ENCODE measurements at places on chromosomes 7 and 10.

DNA sequence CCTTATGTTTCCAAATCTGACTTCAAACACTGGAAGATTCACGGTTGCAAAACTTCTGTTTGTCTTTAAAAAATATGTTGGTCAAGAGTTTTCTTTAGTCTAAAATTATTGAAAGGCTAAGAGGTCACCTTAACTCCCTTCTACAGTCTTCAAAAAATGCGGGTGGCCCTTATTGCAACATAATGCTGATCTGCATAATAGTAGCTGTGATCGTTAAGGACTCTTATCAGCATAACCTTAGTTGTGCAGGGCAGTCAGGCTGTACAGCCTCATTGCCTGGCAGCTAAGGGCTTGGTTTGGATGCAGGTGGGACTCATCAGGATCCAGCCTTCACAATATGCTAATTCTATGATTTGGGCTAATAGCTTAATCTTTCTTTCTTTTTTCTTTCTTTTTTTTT lies 15.0 kb downstream of the KIAA1217 start:
- no peak for DNase-seq

GRCh38 chr10:10222304-10222841 lies 795.3 kb upstream of the CELF2 start:
- DNase-seq, result no peak

DNA sequence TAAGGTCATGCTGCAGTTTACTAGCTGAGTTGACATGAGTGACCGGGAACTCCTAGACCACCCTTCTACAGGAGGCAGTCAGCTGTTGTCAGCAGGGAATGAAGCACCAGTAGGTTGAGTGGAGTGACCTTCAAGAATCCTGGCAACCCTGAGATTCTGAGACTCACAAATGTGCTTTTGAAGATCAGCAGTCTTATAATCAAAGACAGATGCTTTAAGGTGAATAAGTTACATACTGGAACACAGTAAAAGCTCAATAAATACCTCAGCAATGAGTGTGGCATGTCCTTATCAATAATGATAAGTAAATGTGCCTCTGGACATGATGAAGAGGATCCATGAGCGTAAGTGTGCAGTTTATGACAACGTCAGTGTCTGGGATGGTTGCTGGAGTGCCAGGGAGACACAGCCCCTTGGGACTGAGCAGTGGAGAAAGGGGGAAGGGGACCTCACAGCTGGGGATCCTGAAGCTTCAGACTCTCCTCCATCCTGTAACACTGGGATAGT lies 11.9 kb upstream of the OR6V1 start:
- no peak for DNase-seq

DNA sequence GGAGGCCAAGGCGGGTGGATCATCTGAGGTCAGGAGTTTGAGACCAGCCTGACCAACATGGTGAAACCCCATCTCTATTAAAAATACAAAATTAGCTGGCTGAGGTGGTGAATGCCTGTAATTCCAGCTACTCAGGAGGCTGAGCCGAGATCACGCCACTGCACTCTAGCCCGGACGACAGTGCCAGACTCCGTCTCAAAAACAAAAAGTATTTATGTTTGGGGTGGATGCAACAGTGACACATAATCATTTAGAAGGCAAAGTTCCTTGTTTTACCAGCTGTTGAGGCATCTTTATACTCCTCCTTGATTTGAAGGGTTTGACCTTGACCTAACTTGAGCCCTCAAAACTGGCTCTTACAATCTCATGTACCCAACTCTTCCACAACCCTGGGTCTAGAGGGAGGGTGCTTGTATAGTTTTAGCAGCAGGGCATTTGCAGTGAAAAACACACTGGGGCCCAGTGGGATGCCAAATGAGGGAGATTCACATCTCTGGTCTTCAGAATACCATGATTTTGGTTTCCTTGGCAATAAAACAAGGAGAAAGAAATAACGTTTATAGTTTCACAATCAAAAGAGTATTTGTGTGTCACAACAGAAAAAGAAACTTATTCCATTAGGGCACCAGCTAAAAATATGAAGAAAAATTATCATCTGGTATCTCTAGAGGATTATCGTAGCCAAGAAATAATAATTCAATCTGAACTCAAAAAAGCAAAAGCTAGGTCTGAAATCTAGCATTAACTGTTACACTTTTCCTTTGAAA lies 14.2 kb upstream of the TMEM254 start:
- DNase-seq, result no peak

GRCh38 chr10:2798336-2799022 lies 268.9 kb upstream of the PFKP start:
- no peak for DNase-seq

DNA sequence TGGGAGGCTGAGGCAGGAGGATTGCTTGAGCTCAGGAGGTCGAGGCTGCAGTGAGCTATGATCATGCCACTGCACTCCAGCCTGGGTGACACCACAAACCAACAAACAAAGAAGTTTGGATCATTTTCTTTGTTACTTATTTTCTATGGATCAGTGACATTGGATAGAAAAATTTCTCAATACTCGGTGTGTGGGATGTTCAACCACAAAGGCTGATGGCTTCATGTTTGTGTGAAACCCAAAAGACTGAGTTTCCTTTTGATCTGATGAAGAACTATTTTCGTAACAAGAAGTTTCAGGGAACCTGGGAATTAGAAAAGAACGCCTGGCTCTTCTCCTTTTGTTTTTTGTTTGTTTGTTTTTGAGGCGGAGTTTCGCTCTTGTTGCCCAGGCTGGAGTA lies 104.0 kb downstream of the HOXA1 start:
- no peak for DNase-seq

DNA sequence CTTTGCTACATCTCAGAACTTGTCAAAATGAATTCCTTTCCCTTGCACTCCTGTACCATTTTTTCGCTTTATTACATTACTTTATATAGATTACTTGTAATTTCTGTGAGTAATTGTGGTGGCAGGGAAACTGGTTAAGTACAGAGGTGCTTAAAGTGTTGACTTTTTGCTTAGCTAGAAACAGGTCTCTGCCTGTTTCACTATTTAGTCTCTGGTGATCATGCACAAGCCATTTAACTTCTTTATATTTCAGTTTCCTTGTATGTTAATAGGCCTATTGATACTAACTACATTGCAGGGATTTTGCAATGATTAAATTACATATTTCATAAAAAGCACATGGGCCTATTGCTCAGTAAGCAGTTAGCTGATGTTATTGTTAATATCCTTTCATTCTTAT lies 233.8 kb downstream of the PRKG1 start:
- DNase-seq, result no peak

GRCh38 chr7:19390795-19391194 lies 245.6 kb upstream of the FERD3L start:
- no peak for DNase-seq

GRCh38 chr7:102101111-102101551 lies 185.5 kb upstream of the SH2B2 start:
- DNase-seq, result no peak

All from smooth muscle cell of the brain vasculature (primary cell).